ENCODE measurements at places on chromosomes 5 and 9.

DNA sequence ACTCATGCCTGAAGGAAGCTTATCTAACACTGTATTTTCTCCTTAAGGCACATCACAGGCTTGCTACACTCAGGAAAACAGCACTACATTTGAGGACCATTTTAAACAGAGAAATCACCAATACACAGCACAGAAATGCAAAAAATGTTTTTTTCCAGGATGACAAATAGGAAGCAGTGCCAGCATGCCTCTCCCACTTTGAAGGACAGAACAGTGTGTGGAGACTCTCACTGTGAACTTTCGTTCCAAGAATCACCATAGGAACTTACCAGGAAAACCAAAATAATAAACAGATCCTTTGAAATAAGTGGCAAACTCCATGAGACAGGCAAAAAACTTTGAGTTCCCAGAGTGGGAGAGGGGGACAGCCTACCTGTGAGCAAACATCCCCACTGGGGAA lies 217.8 kb upstream of the MAST4 start:
- no peak for DNase-seq

DNA sequence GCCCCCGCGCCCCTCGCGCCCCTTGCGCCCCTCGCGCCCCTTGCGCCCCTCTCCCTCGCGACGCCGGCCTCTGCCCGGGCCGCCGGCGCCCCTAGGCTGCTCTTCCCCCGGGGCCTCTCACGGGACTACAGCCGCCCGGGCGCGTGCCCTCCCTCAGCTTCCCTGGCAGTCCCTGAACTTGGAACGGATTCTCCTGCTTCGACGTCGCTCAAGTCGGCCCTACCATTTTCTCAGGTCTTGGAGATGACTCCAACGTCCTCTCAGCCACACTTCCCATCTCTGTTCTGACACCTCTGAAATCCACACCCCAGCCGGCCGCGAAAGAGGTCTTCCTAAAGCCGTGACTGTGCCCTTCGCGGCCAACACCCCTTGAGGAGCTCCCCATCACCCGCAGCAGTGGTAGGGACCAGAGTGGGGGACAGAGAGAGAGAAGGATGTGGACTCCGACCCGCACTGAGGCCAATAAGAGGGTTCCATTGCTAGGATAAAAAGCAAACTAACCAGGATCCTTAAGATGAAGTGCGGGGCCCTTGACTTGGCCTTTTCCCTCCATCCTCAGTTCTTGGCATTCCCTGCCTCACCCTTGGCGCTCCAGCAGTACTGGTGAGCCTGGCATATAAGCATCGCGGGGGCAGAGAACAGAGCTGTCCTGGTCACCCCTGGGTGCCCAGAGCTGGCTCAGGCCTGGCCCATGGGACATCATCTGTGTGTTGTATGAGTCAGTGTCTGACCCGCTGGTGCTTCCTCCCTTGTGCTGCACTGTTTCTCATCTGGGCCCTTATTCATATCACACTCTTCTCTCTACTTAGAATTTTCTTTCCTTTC lies 38.6 kb upstream of the GARNL3 start:
- DNase-seq, result no peak

DNA sequence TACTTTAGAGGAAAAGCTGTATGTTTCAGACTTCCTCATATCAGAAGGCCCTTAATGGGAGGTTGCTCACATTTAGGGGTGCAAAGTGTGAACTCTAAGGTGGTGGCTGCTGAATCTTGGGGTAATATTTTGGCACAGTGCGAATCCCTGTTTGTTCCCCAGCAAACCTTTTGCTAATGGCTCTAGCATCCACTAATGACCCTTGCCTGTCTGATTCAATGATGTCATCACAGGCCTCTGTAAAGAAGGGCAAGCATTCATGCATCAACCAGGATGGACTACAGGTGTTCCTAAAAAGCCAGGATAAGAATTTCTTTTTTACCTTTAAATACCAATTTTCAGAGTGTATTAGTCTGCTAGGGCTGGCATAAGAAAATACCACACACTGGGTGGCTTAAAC lies 20.4 kb downstream of the TMEM171 start:
- DNase-seq, result no peak

- DNase-seq, result no peak
Measured at GRCh38 chr9:133103183-133103986, 17.7 kb downstream of the RALGDS start.

- no peak for DNase-seq
Measured at GRCh38 chr5:95884017-95884325, 61.4 kb upstream of the GLRX start.

- DNase-seq, result no peak
Measured at GRCh38 chr5:35771839-35772238, 84.9 kb upstream of the IL7R start.

GRCh38 chr5:111518777-111519176 lies 6.4 kb upstream of the STARD4 start:
- DNase-seq, result no peak

DNA sequence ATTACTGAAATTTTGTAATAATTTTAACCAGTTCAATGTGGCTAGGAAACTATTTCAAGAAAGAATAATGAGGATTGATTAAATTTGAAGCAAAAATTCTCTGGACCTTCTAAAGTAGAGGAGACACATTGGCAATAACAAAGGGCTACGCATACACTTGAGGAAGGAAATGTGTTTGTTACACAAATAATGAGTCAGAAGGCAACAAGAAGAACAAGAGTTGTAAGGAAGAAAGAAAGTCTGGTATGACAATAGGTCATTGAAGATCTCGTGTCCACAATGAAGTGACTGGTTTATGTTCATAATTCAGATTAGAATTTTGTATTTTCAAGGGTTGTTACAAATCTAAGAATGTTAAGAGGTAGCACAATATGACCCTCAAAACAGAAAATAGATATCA lies 25.8 kb downstream of the ST8SIA4 start:
- DNase-seq, result no peak

GRCh38 chr5:172429201-172429940 lies 25.0 kb downstream of the SH3PXD2B start:
- DNase-seq, result no peak

GRCh38 chr9:125985142-125985997 lies 238.2 kb downstream of the PBX3 start:
- DNase-seq, result no peak

GRCh38 chr9:36590231-36590630 lies 17.5 kb downstream of the MELK start:
- DNase-seq, result no peak

DNA sequence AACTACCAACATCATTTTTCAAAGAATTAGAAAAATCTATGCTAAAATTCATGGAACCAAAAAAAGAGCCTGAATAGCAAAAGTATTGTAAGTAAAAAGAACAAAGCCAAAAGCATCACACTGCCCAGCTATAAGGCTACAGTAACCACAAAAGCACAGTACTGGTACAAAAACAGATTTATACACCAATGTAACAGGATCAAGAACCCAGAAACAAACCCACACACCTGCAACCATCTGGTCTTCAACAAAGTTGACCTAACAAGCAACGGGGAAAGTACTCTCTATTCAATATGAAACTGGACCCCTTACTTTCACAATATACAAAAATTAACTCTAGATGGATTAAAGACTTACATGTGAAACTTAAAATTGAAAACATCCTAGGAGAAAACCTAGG lies 94.2 kb upstream of the TARS1 start:
- no peak for DNase-seq

DNA sequence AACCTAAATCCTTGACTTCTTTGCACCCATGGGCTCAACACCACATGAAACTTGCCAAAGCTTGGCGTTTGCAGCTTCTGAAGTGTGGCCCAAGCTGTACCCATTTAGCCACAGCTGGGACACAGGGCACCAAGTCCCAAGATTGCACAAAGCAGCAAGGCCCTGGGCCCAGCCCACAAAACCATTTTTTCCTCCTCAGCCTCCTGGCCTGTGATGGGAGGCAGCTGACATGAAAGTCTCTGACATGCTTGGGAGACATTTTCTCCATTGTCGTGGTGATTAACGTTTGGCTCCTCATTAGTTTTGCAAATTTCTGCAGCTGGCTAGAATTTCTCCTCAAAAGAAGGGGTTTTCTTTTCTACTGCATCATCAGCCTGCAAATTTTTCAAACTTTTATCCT lies 32.0 kb downstream of the ACTL7B start:
- DNase-seq, result no peak

GRCh38 chr9:76161541-76161940 lies 232.7 kb downstream of the RFK start:
- no peak for DNase-seq

GRCh38 chr5:42851481-42851880 lies 39.8 kb upstream of the SELENOP start:
- DNase-seq, result no peak

- no peak for DNase-seq
Measured at GRCh38 chr9:38235244-38235643, 157.3 kb upstream of the ALDH1B1 start.

DNA sequence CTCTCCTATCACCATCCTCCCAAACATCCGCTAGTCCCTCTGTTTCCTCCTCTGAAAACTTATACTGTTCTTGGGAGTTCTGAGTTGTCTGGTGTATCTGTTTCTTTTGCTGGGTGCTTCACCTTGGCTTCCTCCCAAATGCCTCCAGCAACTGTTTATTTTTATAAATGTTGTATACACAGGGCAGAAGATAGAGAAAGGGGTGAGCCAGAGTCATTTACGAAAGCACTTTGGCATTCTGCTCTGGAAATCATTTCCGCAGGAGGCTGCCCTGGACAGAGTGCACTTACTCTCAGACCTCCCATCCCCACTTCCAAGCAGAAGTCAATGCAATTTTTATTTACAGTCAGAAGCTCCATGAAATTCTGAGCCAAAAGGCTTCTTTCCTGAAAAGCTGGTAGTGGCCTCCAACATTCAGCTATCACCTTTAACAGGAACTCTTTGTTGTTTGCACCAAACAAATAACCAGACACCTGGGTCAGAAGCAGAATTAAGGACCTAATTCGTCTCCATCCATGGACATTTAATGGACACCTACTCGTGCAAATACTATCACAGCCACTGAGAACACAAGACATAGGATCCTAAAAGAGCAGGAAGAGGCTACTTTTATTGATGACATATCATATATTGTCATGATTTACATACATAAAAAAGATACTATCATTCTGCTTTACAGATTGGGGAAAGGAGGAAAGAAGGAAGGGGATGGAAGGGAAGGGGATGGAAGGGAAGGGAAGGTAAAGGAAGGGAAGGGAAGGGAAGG lies 229.5 kb upstream of the PAPPA start:
- DNase-seq, result no peak

- no peak for DNase-seq
Measured at GRCh38 chr9:20788526-20789451, 104.7 kb downstream of the FOCAD start.

GRCh38 chr9:5442400-5443011 lies 4.8 kb upstream of the PLGRKT start:
- no peak for DNase-seq

- no peak for DNase-seq
Measured at GRCh38 chr5:134510970-134511795, 14.3 kb upstream of the JADE2 start.

DNA sequence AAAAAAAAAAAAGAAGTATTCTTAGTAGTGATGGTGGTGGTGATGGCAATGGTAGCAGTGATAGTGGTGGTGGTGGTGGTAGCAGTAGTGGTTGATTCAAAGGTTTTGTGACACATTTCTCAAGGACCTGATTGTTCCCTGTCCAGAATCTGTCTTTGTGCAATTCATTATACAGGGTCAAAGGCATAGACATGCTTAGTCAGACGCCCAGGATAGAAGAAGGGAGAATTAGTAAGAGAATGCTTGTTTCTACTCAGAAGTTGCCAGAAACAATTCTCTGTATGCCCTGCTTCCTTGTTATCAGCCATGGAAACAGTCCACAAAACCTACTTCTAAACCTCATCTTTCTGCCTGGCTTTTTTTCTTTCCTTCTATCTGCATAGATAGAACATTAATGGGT lies 89.4 kb downstream of the SLC44A1 start:
- no peak for DNase-seq

DNA sequence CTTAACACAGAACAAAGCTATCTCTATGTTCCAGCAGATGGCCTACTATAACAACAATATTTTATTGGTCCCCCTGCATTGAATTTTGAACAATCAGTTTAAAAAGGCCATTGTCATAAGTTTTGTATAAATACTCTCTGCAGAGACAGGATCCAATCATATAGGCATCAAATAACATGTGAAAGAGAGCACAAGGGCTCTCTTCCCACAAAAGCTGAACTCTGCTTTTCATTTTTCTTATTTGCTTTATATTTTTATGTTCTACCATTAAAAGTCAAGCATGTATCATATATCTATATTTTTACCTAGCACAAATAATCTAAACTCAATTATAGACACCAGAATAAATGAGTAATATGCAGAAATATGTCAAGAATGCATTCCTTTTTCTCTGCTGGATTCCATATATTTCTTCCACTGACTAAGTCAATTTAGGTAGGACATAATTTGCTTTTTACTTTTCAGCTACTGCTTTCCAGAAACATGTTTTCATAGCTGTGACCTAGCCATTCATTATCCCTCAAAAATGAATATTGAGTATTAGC lies 143.6 kb downstream of the CDH9 start:
- DNase-seq, result no peak

DNA sequence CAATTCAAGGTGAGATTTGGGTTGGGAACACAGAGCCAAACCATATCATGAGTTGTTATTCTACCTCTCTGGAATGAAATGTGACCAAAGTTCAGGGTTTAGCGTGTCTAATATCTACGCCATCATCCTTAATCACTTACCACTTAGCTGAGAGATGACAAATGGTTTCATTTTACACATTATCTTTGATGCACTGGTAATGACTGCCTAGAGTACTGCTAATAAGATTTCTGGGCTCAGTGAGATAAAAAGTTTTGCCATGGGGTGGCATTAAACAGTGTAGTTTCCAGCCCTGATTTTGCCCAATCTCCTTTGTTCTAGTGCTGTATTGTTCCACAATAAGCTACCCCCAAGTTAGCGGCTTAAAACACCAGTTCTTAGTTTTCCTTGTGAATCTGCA lies 367.2 kb downstream of the MLLT3 start:
- DNase-seq, result no peak

DNA sequence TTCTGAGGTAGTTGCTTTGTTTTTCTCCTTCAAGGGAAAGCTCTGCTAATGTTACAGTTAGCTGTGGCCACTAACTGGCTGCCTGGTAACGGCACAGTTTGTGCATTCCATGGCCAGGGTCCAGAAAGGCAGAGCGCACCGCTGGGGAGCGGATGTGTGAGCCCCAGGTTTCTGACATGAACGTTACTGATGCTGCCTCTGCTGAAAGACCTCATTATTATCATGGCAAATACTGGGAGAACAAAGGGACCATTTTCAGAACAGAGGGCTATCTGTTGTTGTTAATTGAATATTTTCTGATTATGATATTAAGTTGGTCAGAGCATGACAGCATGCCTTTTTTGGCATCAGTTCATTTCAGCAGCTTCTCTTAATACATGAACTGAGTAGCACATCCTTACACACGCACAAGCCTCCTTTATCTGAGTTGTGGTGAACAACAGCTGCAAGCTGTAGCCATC lies 134.1 kb downstream of the NUDT12 start:
- DNase-seq, result no peak

Measured in cortex of kidney (tissue), 1 donor.